Activated T-cell treated with anti-CD3 and anti-CD28 coated beads for 1 hour (primary cell): ENCODE measurements at places on chromosomes 4 and X.

DNA sequence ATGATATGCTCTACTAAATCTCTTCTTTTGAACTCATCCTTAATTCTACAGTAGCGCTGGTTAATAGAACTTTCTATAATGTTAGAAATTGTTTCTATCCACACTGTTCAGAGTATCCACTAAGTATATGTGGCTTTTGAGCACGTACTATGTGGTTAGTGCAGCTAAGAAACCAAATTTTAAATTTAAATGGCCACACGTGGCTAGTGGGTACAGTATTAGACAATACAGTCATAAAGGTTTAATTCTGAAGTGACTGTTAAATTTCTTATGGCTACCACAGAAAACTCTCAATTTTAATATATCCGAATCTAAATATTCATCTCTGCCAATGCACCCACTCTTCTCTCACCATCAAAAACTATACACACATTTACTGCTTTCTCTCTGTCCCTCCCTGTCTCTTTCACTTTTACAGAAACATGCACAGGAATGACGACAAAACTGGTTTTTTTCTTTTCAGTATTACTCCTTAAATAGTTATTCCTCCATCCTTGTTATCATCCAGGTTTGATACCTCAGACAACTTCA, 583.9 kb downstream of the KCTD8 start:
- no peak for DNase-seq

DNA sequence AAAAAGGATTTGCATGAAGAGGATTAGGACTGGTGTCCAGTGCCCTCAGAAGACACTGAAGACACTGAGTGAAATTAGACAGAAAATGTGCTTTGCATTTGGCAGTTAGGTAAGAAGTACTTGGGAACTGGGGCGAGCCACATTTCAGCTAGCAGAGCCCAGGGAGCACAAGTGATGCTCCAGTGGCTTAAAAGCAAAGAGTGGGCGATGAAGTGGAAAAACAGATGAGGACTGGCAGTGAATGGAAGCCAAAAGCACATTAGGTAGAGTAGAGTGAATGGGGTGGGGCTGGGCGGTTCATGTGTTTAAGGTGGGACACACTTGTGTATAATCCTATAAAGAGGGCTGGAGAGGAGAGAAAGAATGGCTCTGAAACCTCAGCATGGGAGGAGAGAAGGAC, 18.4 kb downstream of the DCLK2 start:
- no peak for DNase-seq

GRCh38 chr4:152573861-152574260, 38.0 kb upstream of the FBXW7 start:
- no peak for DNase-seq

DNA sequence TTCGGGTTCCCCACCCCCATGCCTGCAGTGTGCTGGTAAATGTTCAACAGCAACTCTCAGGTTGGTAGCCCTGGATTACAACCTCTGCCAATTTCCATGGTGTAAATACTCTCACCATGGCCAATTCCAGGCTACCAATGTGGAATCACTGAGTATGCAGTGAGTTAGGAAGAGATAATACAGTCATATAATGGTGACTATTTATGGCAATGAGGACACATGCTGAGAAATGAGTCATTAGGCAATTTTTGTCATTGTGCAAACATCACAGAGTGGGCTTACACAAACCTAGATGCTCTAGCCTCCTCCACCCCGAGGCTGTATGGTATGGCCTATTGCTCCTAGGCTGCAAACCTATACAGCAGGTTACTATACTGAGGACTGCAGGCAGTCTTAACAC, 4.6 kb upstream of the CLDN24 start:
- DNase-seq = no peak

GRCh38 chrX:95346856-95347255, 1337.8 kb upstream of the DIAPH2 start:
- DNase-seq = no peak

DNA sequence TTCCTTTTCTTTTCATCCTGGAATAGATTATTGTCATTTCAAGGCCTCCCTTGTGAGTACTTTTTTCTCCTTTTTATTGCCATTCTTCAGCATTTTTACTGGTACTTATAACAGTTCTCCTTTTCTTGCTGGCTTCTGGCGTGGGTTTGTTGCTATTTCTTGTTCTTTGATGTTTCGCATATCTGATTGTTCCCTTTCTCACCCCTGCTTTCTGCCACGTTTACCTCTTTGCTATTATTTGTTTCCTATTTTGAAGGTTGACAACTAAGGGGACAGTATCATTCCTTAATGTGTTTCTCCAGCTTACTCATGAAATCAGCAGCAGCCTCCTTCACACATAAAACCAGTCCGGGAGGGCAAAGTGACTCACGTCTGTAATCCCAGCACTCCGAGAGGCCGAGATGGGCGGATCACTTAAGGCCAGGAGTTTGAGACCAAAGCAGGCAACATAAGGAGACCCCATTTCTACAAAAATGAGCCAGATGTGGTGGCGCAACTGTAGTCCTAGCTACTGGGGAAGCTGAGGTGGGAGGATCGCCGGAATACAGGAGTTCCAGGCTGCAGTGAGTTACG, 72.6 kb downstream of the DMD start:
- no peak for DNase-seq

GRCh38 chrX:25523574-25524540, 508.1 kb upstream of the ARX start:
- no peak for DNase-seq

- no peak for DNase-seq
Measured at GRCh38 chr4:83862471-83862870, 326.6 kb downstream of the GPAT3 start.

DNA sequence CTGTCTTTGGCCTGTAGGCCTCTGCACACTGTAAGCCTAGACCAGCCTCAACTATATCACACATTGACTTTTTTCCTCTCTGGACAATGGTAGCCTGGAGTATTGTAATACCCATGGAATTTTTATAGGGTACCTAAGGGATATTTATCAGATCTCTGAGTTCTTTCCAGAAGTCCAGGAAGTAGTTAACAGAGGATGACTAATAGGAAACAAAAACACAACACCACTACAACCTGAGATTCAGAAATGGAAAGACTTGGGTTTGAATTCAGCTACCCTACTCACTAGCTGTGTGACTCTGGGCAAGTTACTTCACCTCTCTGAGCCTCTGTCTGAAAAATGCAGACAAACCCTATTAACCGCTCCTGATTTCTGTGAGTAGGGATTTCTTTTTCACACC, 7.7 kb upstream of the STX18 start:
- DNase-seq = no peak

- no peak for DNase-seq
Measured at GRCh38 chr4:155610143-155610542, 56.5 kb upstream of the GUCY1A1 start.
